HAP-1 (cell line): ENCODE measurements at places on chromosomes 5 and 9.
A peak's percentile ranks its signal among the peaks of the same experiment; 100 is the strongest.

DNA sequence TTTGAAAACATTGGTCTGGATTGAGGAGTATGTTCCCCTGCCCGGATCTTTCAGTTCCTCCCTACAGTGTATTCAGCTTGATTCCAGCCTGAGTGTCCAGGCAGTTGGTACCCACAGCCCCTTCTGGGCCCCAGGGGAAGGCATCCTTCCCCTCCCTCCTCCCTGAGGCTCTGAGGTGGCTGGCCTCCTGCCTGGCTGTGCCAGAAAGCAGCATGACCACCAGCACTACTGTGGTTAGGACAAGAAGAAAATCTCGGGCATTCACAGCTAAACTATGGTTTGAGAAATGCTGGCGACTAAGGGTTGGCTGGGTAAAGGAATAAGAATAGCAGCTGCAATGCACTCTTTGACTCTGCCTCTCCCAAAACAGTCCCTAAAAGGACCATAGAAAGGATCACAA, 84.6 kb upstream of the LIFR start:
- DNase-seq = no peak

GRCh38 chr9:16289639-16290038, 580.8 kb downstream of the BNC2 start:
- DNase-seq = no peak

- DNase-seq = peak; percentile 10
Observed at GRCh38 chr5:152462021-152462721, 57.1 kb upstream of the NMUR2 start.

- DNase-seq = no peak
Observed at GRCh38 chr5:15737036-15737821, 237.2 kb downstream of the FBXL7 start.

DNA sequence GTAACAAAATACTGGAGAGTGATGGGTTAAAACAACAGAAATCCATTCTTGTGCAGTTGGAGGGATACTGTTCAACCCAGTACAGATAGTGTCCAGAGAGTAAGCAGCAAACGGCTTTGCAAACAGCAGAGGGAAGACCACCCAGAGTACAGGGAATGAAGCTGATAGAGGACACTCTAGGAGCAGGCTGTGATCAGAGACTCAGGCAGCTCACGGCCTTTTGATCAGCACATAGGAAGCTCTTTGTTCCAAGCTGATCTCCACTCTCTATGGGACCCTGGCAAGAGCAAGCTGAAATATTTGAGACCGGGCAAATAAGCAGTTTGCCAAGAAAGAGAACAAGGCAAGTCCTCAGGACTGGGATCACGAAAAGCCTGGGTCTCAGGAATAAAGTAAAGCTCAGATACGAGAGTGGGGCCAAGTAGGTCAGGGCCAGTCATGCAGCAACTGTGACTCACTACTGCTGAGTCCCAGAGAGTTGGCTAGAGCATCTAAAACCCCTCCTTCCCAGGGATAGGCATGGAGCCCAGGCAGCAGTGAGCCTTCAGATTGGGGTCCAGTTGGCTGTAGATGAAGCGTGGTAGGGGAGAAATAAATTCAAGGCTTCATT, 52.4 kb downstream of the MELK start:
- no peak for DNase-seq

GRCh38 chr5:39624268-39624886, 199.6 kb upstream of the DAB2 start:
- DNase-seq = no peak

GRCh38 chr9:137459601-137460362, 648 bp upstream of the NSMF start:
- no peak for DNase-seq

DNA sequence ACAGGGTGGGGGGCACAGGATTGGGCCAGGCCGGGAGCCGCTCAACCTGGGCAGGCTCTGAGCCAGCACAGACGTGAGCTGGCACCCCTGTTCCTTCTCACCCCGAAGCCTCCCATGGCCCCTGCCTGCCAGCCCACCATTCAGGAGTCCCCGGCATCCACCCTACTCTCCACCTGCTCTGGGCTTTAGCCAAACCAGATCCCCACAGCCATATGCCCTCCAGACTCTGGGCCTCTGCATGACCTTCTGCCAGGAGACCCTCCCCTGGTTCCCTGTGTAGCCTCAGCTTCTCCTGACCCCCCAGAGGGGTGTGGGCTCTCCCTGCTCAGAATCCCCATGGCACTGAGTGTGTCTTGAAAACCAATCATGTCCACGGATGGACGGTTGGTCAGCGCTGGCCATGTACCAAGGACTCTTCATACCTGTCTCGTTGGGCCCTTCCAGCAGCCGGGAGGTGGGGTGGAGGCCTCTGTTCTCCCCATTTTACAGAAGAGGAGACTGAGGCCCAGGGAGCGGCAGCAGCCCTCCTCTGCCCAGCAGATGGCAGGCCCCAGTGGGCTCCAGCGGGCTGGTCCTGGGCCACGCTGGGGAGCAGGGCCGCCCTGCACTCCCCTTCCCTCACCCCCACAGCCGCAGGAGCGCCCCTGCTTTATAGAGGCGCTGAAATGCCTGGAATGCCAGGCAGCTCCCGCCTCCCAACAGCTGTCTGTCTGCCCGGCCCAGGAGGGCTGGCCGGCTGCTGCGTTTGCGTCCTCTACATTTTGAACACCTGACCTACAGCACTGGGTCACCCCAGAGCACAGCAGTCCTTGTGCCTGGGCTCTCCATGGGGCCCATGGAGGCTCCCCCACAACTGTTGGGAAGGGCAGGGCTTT, 3.5 kb upstream of the MYMK start:
- no peak for DNase-seq

DNA sequence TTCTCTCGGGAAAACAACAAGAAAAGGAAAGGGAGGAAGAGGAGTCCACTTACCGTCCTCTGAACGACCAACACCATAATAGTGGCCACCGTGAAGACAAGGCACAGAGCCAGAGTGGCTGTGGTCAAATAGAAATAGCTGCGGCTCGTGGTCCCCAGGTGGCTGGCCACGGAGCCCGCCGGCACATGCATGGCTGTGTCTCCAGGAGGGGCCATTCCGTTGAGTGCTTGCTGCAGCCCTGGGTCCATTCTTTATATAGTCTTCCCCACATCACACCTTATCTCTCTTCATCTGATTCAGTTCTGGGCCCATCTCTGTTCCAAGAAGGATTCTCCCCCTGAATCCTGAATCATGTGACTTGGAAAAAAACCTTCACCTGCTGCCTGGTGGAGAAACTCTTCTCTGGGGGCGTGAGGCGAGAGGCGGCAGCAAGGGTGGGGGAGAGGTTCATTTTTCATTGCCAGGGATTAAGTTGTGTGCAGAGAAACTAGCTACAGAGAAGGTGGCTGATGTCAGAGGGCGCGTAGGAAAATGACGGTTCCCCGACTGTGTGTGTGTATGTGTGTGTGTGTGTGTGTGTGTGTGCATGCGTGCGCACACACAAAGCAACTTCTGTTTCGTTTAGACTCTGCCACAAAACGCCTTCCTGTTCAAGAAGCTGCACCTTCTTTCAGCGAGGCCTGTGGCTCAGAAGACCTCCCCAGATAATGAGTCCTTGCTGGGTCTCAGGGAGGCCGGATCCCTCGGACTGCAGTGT, at the start of gene TNFSF8:
Gene TNFSF8 (minus strand): TSS at position 536 of the 757 bp plus-strand sequence. CDS start 288 bp downstream, at position 248.
- DNase-seq = no peak

DNA sequence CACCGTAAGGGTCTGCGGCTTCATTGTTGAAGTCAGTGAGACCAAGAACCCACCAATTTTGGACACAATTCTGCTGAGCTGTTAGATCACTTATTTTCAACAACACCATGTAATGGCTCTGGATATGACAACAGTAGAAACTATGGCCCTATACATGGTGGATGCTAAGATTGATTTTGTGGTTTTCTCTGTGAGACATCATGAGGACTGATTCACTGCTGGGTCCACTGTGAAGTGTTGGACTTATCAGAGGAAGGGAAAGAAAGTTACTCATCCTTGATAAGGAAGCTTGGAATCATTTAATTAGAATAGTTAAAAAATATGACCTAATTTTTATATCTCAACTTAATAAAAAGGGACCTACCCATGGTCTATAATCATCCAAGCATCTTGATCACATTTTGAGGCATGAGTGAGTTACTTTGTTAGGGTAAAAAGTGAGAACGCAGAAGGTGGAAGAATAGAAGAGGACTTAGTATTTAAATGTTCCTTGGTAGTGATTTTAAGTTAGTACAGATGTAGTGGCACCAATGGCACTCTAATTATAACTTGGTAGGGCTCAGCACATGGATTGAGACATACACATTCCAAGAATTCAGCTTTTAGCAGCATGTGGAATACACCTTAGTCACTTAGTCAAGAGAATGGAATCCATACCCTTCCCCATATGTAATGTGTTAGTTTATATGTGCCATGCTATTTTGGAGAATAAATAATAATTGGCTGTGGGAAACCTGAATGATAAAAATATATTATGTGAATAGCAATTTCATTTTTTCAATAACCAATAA, 123.5 kb upstream of the CD180 start:
- no peak for DNase-seq

DNA sequence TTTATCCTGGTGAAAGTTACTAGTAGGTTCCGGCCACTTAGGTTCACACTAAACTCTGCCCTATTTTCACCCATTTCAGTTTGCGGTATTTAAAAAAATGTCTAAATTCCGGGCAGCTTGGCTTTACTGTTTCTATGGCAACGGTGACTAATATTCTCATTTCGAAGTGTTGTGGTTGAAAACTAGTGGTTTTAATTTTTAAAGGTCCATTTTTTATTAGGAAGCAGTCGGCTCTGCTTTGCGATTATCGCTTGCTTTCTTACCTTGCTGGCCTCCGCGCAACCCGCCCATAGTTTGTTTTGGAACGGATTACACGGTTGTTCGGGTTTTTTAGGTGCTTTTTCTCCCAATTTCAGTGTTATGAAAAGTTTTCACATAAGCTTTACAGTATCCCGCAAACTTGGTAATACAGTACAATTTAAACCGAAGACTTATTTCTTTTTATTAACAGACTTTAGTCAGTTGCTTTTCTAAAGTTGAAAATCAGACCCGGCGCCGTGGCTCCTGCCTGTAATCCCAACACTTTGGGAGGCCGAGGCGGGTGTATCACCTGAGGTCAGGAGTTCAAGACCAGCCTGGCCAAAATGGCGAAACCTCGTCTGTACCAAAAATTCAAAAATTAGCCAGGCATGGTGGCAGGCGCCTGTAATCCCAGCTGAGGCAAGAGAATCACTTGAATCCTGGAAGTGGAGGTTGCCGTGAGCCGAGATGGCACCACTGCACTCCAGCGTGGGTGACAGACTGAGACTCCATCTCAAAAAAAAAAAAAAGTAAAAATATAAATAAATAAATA, 1.6 kb downstream of the KDM4C start:
- peak; percentile 38 for DNase-seq

DNA sequence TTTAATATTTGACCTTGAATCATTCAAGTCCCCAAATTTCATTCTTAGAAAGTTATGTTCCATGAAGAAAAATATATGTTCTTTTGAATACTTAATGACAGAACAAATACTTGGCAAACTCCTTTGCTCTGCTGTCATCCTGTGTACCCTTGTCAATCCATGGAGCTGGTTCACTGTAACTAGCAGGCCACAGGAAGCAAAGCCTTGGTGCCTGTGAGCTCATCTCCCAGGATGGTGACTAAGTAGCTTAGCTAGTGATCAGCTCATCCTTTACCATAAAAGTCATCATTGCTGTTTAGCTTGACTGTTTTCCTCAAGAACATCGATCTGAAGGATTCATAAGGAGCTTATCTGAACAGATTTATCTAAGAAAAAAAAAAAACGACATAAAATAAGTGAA, 65.4 kb downstream of the WDR41 start:
- no peak for DNase-seq

DNA sequence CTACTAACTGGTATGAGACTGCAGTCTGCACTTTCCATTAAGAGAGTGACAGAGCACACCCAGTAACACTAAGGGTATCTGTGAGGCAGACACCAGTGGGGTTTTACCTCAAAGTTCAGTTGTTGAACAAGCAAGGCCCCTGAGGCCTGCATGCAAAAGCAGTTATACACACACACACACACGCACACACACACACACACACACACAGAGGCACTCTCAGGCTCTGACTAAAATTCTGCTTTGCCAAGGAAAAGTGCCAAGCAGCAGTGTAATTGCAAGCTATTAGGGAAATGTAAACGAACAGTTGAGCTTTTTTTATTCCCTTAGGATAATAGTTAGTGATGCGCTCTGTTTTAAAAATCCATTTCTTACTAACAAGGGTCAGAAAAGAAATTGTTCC, 377.1 kb downstream of the SPOCK1 start:
- no peak for DNase-seq

- no peak for DNase-seq
Observed at GRCh38 chr9:76987594-76988200, 31.8 kb upstream of the FOXB2 start.

GRCh38 chr5:127561254-127561653, 43.8 kb downstream of the PRRC1 start:
- DNase-seq = no peak

DNA sequence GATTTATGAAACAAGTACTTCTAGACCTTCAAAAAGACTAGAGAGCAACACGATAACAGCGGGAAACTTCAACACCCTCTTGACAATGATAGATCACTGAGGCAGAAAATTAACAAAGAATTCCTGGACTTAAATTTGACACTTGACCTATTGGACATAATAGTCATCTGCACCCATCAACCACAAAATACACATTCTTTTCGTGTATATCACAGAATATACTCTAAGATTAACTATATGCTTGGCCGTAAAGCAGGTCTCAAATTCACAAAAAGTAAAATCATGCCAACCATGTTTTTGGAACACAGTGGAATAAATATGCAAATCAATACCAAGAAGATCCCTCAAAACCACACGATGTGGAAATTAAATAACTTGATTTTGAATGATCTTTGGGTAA, 559.4 kb downstream of the DNAH5 start:
- no peak for DNase-seq

GRCh38 chr5:10304932-10305331, 2.8 kb downstream of the CMBL start:
- DNase-seq = no peak

DNA sequence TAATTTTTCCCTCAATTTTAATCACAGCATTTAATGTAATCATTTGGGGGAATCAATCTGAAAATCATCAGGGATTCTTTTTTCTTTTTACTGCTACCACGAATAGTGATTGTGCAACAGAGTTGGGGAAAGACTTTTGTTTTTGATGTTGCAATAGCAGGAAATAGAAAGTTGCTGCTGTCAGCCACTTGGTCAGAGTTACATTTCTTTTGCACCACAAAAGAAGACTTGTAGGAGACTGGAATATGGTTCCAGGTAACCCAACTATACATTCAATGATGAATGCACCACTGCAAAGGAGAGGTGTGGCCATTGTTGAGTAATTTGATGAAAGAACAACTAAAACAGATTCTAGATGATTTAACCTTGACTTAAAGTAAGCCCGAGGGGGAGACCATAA, 46.3 kb upstream of the PALM2AKAP2 start:
- no peak for DNase-seq

GRCh38 chr9:122016309-122016708, 76.8 kb downstream of the TTLL11 start:
- DNase-seq = no peak

GRCh38 chr5:166369346-166369745, 1922.1 kb upstream of the WWC1 start:
- DNase-seq = no peak

- DNase-seq = no peak
Observed at GRCh38 chr5:158198636-158199035, 339.7 kb upstream of the CLINT1 start.

- peak; percentile 39 for DNase-seq
Observed at GRCh38 chr9:7536310-7536939, 263.2 kb downstream of the DMAC1 start.

- peak; percentile 91 for DNase-seq
Observed at GRCh38 chr9:133478851-133479711, at the start of gene SLC2A6. SLC2A6 (minus strand) TSS chr9:133479099; CDS start chr9:133479059, 40 bp downstream.
